ENCODE measurements at places on chromosomes 13 and 19.

GRCh38 chr19:2076526-2076944 is 19.6 kb downstream of the MOB3A start:
- DNase-seq = no peak

DNA sequence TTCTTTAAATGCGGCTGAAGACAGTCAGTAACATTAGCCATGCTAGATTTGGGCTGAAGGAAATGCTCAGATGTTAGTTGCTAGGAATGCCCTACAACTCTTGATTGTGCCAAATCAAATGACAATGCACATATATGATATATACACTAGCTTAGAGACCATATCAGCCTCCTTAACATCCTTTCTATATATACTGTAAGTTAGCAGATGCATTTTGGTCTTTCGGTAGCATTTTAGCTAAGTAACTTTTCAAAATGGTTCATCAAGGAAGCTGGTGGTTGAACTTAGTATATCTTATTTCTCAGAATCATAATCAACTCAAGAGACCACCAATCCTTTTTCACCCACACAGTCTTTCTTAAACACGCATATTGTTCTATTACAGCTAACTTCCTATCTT is 14.1 kb upstream of the ENOX1 start:
- DNase-seq = no peak

- DNase-seq = peak; percentile 61
Measured at GRCh38 chr19:4352701-4353121, 9.3 kb downstream of the MPND start.

- DNase-seq = no peak
Measured at GRCh38 chr13:59898066-59898465, 265.7 kb downstream of the DIAPH3 start.

GRCh38 chr13:50917572-50917971 is 8.0 kb downstream of the RNASEH2B start:
- no peak for DNase-seq

GRCh38 chr13:110012102-110012739 is 225.8 kb upstream of the IRS2 start:
- DNase-seq = no peak

DNA sequence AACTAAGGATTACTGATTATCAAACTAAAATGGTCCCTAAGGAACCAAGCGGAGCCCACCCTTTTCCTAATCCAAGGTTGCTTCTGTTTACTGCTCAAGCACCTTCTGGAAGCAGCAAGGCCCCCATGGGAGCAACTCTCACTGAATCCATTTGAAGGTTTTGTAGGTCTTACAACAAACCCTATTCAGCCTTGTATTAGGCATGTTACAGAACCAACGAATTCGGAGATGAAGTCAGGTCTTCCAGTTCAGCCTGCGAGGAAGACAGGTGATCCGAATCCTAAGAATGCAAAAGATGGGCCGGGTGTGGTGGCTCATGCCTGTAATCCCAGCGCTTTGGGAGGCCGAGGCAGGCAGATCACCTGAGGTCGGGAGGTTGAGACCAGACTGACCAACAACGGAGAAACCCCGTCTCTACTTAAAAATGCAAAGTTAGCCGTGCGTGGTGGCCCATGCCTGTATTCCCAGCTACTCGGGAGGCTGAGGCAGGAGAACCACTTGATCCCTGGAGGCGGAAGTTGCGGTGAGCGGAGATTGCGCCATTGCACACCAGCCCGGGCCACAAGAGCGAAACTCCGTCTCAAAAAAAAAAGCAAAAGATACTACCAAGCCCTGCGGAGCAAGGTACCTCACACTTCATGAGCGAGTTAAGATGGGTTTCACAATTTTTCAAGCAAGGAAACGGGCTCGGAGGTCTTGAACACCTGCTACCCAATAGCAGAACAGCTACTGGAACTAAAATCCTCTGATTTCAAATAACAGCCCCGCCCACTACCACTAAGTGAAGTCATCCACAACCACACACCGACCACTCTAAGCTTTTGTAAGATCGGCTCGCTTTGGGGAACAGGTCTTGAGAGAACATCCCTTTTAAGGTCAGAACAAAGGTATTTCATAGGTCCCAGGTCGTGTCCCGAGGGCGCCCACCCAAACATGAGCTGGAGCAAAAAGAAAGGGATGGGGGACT is 609 bp downstream of the ZAR1L start:
- peak; percentile 68 for DNase-seq

DNA sequence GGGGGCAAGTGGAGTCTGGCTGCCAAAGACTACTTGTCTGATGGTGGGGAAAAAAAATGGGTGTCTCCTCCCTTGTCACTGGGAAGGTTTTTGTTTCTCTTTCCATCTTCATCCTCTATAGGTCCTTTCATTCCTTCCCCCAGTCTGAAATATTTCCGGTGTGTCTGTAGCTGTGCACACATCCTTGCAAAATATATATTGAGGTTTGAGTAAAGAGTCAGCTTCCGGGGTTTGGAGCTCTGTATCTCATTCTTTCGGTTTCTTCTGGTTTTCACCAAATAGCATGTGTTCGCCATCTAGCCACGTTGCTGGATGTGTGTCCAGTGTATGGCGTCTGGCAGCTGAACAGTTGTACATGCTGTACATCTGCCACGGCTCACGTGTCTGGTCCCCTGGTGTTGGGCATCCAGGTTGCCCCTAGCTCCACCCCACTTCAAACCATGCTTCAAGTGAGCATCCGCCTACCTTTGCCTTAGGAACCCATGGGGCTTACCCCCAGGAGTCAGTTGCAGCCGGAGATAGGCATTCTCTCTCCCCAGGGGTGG is 142.2 kb downstream of the SIPA1L3 start:
- DNase-seq = peak; percentile 72

GRCh38 chr13:85662186-85662585 is 137.0 kb downstream of the SLITRK6 start:
- no peak for DNase-seq

DNA sequence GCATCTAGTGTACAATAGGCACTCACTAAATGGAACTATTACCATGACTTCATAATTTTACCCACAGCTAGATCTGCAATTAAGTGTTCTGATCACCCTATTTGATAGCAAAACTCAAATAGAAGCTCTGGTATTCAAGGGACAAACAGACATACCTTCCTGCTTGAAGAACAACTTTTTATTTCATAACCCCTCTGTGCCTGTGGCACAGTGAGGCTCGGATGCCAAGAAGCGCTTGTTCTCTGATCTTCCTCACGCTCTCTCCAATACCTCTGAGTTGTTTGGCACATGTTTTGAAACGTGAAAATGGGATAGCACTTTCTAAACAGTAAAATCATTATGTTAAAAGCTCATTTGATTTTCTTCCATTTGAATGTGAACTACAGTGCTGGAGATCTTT is 232.0 kb downstream of the KLF5 start:
- no peak for DNase-seq

DNA sequence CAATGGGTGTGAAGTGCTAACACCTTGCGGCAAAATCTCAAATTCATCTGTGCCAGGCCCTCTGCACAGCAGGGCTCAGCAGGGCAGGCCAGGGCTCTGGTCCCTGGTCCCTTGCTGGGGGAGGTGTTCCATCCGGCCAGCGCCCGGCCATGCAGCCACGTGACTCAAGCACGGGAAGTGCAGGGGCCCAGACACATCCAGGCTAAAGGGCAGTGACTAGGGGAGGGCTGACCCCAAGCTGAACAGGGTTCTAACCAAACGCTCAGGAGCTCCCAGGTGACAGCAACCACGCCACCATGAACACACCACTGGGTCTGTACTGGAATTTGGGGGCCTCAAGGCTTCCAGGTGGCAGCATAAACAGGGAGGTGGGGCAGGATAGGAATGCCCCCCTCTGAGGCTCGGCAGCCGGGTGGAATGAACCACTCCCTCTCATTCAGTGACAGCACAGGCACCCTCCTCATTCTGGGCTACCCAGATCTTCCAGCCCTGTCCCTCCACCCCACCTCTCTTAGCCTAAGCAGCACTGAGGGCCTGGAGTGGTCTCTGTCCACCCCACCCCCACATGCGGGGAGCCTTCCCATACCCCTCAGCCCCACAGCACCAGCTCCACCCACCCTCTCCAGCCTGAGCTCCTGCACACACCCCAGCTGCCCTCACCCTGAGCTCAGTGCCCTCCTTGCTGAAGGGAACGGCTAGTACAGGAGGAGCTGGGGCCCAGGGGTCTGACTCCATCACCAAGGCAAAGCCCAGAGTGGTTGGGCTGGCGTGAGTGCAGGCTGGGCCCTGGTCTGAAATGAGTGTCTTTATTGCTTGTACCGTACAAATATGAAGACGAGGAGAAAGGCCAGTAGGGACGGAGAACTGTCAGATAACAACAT is 5.3 kb upstream of the CCNP start:
- DNase-seq = no peak

- no peak for DNase-seq
Measured at GRCh38 chr13:101942535-101943157, 459.2 kb downstream of the FGF14 start.

DNA sequence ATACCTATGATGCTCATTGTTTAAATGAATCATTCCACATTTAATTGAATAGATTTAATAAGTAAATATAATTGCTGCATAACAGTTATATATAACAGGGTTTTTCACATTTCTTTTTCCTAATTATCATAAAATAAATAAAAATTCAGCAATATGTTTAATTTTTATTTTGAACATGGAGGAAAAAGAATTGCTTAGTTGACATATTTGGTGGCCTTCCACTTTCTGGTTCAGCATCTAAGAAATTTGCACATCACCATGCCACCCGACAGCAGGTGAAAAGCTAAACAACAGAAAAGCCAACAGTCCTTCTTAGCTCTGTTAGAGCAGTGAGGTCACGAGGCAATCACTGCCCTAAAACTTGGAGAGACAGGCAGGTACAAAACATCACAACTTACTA is 790.2 kb downstream of the GPC5 start:
- no peak for DNase-seq

DNA sequence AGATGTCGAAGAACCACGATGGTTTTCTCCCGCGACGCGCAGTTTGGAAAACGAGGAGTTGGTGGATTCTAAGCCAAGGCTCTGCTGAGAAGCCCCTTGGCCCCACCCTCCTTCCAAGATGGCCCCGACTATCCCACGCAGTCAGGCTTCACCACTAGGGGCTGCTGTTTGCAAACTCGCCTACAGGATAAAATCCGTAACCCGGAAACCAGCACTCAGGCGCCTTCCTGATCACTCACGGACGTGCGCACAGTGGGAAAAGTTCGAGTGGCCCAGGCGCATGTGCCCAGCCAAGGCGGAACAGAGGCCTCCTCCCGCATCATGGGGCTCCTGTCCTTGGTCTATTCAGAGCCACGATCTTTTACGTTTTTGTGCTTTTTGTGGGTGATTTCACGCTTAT is 19.2 kb upstream of the UQCR11 start:
- DNase-seq = peak; percentile 36

GRCh38 chr19:37077501-37077933 is 716 bp upstream of the ZNF420 start:
- DNase-seq = no peak

GRCh38 chr13:46607768-46608564 is 55.0 kb downstream of the LRCH1 start:
- DNase-seq = no peak

DNA sequence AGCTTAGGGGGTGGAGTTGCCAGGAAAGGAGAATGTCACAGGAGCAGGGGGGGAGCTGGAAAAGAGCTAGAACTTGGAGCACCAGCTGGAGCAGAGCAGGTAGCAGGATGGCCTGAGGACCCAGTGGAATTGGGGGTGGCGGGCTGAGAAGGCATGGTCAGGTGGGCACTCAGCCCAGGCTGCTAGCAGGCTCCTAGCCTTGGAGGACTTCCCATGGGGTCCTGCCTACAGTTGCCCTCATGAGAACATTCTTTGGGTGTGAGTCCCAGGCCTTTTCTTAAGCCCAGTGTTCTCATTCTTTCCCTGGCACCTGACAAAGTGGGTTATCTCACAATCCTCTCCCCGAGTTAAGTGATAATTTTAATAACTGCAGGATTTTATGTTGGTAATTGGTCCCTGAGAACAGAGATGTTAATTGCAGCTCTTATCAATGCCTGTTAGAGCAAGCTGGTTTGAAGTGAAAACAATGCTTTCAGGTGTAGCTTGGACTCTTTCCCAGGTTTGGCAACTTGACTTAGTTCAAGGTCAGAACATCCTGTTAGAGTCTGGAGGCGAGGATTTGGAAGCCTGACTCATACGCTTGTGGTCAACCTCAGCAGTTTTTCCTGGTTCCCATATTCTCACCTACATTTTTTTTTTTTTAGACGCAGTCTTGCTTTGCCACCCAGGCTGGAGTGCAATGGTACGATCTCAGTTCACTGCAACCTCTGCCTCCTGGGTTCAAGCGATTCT is 18.1 kb upstream of the OLFM4 start:
- DNase-seq = no peak

DNA sequence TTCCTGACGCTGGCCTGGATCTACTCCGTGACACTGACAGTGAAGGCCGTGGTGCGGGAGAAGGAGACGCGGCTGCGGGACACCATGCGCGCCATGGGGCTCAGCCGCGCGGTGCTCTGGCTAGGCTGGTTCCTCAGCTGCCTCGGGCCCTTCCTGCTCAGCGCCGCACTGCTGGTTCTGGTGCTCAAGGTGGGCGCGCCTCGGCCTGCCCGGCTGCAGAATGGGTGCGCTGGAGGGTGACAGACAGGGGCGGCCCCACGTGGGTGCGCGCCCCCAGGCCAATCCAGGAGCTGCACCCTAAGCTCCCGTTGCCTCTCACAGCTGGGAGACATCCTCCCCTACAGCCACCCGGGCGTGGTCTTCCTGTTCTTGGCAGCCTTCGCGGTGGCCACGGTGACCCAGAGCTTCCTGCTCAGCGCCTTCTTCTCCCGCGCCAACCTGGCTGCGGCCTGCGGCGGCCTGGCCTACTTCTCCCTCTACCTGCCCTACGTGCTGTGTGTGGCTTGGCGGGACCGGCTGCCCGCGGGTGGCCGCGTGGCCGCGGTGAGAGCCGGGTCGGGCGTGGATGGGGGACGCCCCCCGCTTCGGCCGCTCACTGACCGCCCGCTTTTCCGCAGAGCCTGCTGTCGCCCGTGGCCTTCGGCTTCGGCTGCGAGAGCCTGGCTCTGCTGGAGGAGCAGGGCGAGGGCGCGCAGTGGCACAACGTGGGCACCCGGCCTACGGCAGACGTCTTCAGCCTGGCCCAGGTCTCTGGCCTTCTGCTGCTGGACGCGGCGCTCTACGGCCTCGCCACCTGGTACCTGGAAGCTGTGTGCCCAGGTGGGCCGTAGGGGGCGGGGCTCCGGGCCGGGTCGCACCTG is 7.2 kb downstream of the ABCA7 start:
- DNase-seq = no peak
